Bronchial smooth muscle cell (primary cell): ENCODE measurements at places on chromosomes 6 and 20. TPM values are rescaled to one million over a fixed set of nuclear protein-coding genes. Genes with fewer than 3 reads are reported as not detected.

TSPO2 gene
- total RNA-seq: not detected in 2 replicates

PRPH2 gene
- 4.9 and 5.2 TPM in 2 replicates for total RNA-seq

OVOL2 gene
- 0.16 TPM in 1 of 2 replicates, not detected in the other for total RNA-seq

DPPA5 gene
- not detected in 2 replicates for total RNA-seq

HECA gene
- total RNA-seq: 24.4 and 25.8 TPM in 2 replicates
